ENCODE measurements at places on chromosomes 11 and 22.

- DNase-seq = no peak
Observed at GRCh38 chr11:79536155-79536917, 95.5 kb upstream of the TENM4 start.

DNA sequence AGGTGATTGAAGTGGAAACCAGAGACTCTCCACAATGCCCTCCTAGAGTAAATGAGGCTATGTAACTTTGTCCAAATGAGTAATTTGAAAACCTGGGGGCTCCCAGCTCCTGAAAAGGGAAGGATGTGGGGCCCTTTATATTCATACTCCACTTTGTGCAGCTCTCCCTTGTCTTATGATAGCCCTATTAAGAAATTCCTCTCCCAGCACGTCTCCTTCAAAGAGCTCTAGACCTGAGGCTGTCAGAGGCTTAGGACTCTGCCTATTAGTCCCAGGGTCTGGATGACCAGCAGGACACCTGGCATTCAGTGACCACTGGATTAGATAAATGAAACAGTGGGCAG lies 2.1 kb downstream of the SLC43A1 start:
- DNase-seq = no peak

GRCh38 chr11:69910519-69911309 lies 91.5 kb upstream of the FGF3 start:
- DNase-seq = no peak

DNA sequence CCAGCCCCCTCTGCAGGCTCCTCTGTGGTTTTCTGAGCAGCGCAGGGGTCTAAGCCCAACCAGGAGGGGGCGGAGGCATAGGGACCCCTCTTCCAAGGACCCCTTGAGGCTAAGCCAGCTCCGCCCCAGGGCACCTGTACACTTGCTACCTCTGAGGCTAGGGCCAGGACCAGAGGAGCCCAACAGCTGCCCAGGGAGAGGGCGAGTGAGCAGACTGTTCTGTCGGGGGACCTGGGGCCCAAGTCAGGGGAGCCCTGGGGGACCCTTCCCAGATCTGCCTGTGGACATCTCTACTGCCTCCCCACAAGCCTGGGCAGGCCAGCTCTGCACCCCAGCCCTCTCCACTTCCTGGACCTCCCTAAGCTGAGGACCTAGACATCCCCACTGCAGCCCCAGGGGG lies 1.8 kb downstream of the B4GALNT4 start:
- no peak for DNase-seq

DNA sequence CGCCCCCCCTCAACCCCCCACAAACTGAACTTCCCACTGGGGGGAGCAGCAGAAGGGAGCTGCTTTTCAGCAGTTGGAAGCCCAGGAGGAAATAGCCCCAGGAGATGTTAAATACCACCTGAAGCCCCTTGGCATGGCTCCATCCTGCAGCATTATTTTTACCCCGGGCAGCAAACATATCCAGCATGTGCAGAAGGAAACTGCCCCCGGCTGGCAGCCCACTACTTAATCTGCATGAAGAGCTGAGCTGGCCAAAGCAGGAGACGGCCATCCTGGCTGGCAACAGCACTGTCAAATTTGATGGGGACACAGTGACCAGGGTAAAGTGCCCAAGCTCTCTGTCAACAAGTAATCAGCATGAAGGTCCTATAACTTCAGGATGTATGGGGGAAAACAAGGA lies 32.0 kb downstream of the BUD13 start:
- DNase-seq = no peak

DNA sequence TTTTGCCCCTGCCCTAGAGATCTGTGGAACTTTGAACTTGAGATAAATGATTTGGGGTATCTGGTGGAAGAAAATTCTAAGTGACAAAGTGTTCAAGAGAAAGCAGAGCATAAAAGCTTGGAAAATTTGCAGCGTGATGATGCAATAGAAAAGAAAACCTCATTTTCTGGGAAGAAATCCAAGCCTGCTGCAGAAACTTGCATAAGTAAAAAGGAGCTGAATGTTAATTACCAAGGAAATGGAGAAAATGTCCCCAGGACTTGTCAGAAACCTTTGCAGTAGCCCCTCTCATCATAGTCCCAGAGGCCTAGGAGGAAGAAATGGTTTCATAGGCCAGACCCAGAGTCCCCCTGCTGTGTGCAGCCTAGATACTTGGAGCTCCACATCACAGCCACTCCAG lies 686.9 kb downstream of the FAM181B start:
- no peak for DNase-seq
